ENCODE measurements at places on chromosomes 2 and 18. TPM values are rescaled to one million over a fixed set of nuclear protein-coding genes. Genes with fewer than 3 reads are reported as not detected.

DNA sequence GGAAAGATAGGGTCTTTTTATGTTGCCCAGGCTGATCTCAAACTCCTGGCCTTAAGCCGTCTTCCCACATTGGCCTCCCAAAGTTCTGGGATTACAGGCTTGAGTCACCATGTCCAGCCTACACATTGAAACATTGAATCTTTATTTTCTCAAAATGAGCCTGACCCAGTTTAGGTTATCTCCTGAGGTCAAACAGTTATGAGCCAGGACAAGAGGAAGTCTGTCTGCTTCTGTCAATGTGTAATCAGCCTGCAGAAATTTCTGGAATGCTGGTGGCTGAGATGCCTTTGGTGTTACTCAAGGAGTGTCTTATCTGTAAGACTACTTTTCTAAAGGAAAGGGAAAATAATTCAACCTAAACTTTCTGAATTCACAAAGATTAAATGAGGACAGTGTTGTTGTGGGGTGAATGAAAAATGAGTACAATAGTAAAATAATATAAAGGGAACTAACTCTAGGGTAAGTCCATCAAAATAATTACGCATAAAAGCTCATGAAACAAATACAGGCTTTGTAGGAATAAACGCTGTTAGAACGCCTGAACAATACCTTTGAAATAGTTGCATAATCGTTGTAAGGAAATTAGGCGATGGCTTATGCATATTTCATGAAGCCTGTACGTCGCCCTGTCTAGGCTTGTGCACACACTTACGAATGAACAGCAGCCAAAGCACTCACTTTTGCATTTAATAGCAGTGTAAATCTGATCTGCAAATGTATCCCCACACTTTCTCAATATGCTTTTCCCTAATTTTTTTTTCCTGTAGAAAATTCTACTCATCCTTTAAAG, 260.8 kb downstream of the RDH14 start:
- no peak overlapping the region for H3K4me3 ChIP-seq
- H3K4me1 ChIP-seq: no peaks in the 10 kb centered on the region
- H3K36me3 ChIP-seq: no peaks in the 10 kb centered on the region
- H3K27ac ChIP-seq: no peak overlapping the region
- no peaks in the 10 kb centered on the region for H3K27me3 ChIP-seq

UGT1A4 gene
- total RNA-seq: not detected

- peaks cover 16% of the 10 kb centered on the region for H3K27me3 ChIP-seq
- DNase-seq: no peak
- H3K36me3 ChIP-seq: no peaks in the 10 kb centered on the region
- no peak overlapping the region for H3K27ac ChIP-seq
These were observed 341.2 kb downstream of the CLIP4 start for GRCh38 chr2:29456429-29456828.

DTNA gene
- total RNA-seq: 0.53 TPM

DNA sequence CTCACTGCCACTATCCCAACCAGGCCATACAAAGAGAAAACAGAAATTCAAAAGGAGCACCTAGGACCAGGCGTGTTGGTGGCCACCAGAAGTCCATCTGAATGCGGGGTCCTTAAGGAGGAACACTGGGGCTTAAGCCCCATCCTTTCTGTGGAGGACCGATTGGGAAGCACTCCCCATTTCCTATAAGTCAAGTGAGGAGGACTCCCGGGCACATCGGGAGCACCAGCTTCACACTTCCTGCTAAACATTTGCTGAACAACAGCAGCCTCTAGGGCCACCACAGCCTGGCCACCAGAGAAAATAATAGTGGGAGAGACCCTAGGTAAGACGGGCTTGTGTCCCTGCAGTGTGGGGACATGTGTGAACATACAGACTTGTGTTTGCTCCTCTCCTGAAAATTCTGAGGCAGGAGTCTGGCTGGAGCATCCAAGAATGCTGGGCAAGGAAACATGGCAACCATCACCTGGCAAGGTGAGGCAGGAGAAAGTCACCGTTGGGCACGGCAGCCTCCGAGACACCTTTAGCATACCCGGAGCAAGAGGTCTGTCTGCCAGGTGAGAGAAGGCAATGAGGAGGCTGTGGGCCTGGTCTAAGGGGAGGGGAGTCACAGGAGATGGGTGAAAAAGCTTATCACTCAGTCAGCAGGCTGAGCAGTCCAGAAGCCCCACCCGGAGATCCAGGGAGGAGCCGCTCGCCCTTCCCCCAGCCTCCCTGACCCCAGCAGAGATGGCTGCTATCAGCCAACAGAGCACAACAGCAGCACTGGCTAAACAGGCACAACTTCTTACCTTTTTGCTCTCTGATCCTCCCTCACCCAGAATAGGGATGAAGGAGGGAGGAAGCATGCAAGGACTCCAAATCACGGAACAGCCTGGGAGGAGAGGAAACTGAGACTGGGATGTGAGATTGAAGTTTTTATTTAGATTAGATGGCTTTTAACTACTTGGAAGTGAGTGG, 282.3 kb downstream of the EIPR1 start:
- H3K36me3 ChIP-seq: no peaks in the 10 kb centered on the region
- no peak for DNase-seq
- no peak overlapping the region for H3K4me3 ChIP-seq
- peaks cover 8% of the 10 kb centered on the region for H3K4me1 ChIP-seq

ZNF236 gene
- total RNA-seq: 25.7 TPM

EN1 gene
- total RNA-seq: not detected

- peak overlapping the region; percentile 79 for H3K4me3 ChIP-seq
- H3K27ac ChIP-seq: peak overlapping the region; percentile 80
- no peaks in the 10 kb centered on the region for H3K36me3 ChIP-seq
- peak; percentile 65 for DNase-seq
- peaks cover 20% of the 10 kb centered on the region for H3K4me1 ChIP-seq
- peaks cover 20% of the 10 kb centered on the region for H3K27me3 ChIP-seq
These were observed 796 bp downstream of the MYO1B start for GRCh38 chr2:191245869-191246531.

DUSP11 gene
- 33.5 TPM for total RNA-seq

CHST9 gene
- not detected for total RNA-seq

DNA sequence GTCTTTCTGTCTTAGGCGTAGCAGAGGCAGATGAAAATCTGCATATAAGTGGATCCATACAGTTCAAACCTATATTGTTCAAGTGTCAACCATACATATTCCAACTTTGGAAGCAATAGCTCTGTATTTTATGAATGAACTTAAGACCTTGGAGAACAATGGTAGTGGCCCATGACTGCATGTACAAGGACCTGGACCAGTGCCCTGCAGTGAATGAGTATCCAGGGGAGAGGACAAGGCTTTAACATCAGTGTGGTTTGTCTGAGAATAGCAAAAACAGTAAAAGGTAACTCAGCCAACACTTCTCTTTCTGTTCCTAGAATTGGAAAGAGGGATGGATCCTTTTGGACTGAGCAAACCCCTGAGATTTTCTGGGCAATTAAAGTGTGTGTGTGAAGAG, 230.8 kb upstream of the LINC00305 start:
- no peaks in the 10 kb centered on the region for H3K4me1 ChIP-seq
- H3K36me3 ChIP-seq: no peaks in the 10 kb centered on the region
- no peak overlapping the region for H3K4me3 ChIP-seq

DPP10 gene
- total RNA-seq: not detected
